ENCODE measurements at places on chromosomes 3 and 15. TPM values are rescaled to one million over a fixed set of nuclear protein-coding genes. Genes with fewer than 3 reads are reported as not detected.

NOX5 gene
- total RNA-seq: 0.09 TPM

AADAC gene
- 11.3 TPM for total RNA-seq

MASP1 gene
- total RNA-seq: 319 TPM

CLDN11 gene
- 563 TPM for total RNA-seq

GUCA1C gene
- not detected for total RNA-seq

IQCF5 gene
- total RNA-seq: not detected

FGD5 gene
- 0.14 TPM for total RNA-seq

TPRA1 gene
- total RNA-seq: 47.4 TPM

TRIM42 gene
- total RNA-seq: not detected

PROS1 gene
- total RNA-seq: 19.2 TPM

TRPM1 gene
- total RNA-seq: not detected

MYO5A gene
- total RNA-seq: 33.0 TPM

CADM2 gene
- not detected for total RNA-seq

UCN2 gene
- 0.83 TPM for total RNA-seq

TADA3 gene
- total RNA-seq: 51.1 TPM

C2CD4A gene
- not detected for total RNA-seq

SLTM gene
- 63.3 TPM for total RNA-seq

SETD2 gene
- 22.0 TPM for total RNA-seq

POU1F1 gene
- not detected for total RNA-seq

DGKG gene
- total RNA-seq: 2.0 TPM

ZBBX gene
- total RNA-seq: under 0.01 TPM

ZNF502 gene
- 3.4 TPM for total RNA-seq

GALNT15 gene
- 20.2 TPM for total RNA-seq

FOXL2 gene
- not detected for total RNA-seq

SCN10A gene
- total RNA-seq: under 0.01 TPM

SNTN gene
- total RNA-seq: not detected

HIGD2B gene
- total RNA-seq: not detected

RARRES1 gene
- 166 TPM for total RNA-seq

NECTIN3 gene
- 43.1 TPM for total RNA-seq

ERC2 gene
- total RNA-seq: not detected

RETNLB gene
- total RNA-seq: not detected

SCG3 gene
- total RNA-seq: not detected

CYP19A1 gene
- 4.0 TPM for total RNA-seq

SLC15A2 gene
- total RNA-seq: 0.14 TPM

GP5 gene
- 0.14 TPM for total RNA-seq

C3orf85 gene
- total RNA-seq: not detected

RBPMS2 gene
- total RNA-seq: not detected

IL17RD gene
- total RNA-seq: 1.1 TPM

MYL3 gene
- total RNA-seq: not detected

ITIH4 gene
- total RNA-seq: 1.6 TPM

GPR87 gene
- not detected for total RNA-seq

RBP2 gene
- total RNA-seq: not detected

CCNB2 gene
- 9.0 TPM for total RNA-seq

SV2B gene
- under 0.01 TPM for total RNA-seq

CLDND1 gene
- 62.6 TPM for total RNA-seq

UACA gene
- 87.3 TPM for total RNA-seq

LXN gene
- 263 TPM for total RNA-seq

GABRR3 gene
- 0.09 TPM for total RNA-seq

CADPS gene
- 26.5 TPM for total RNA-seq

XCR1 gene
- total RNA-seq: under 0.01 TPM

VPS8 gene
- 55.6 TPM for total RNA-seq

ITIH3 gene
- total RNA-seq: 0.09 TPM

MORF4L1 gene
- total RNA-seq: 290 TPM

Measured in smooth muscle cell of bladder (primary cell).